ENCODE measurements at places on chromosomes 13 and 19.

GRCh38 chr13:86174622-86175021, 375.4 kb upstream of the SLITRK6 start:
- DNase-seq, result no peak

- DNase-seq, result peak; percentile 65
These were observed 1.9 kb downstream of the GTPBP3 start for GRCh38 chr19:17339088-17339741.

DNA sequence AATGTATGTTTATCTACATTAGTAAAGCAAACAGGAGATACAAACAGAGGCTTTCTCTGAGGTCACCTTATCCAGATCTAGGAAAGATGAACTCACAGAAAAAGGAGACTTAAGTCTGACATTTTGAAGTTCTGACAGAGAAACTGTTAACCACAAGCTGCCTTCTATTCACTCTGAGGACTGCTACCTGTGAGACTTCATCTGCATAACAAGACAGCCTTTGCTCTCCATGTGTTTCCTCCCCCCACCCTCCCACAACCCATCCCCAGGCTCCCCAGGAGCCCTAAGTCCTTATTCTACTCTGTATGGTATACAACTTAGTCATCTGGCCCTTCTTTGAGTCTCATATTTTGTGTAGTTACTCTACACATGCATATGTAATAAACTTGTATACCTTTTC, 699.0 kb downstream of the FGF9 start:
- DNase-seq, result no peak

DNA sequence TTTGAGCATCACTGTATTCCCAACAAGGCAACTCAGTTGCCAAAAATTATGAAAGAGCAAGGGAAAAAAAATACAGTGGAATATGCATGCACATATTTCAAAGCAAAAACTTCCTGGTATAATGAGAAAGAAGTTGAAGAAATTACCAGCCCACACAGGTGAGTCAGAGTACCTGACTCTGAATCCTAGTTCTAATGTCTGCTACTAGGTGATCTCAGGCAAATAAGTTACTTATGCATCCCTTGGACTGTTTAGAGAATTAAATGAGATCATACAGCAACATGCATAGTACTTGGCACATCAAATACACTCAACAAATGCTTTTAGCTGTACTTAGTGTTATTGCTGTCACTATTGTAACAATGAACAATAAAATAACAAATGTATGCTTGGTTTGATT, 144.9 kb downstream of the MIPEP start:
- no peak for DNase-seq

DNA sequence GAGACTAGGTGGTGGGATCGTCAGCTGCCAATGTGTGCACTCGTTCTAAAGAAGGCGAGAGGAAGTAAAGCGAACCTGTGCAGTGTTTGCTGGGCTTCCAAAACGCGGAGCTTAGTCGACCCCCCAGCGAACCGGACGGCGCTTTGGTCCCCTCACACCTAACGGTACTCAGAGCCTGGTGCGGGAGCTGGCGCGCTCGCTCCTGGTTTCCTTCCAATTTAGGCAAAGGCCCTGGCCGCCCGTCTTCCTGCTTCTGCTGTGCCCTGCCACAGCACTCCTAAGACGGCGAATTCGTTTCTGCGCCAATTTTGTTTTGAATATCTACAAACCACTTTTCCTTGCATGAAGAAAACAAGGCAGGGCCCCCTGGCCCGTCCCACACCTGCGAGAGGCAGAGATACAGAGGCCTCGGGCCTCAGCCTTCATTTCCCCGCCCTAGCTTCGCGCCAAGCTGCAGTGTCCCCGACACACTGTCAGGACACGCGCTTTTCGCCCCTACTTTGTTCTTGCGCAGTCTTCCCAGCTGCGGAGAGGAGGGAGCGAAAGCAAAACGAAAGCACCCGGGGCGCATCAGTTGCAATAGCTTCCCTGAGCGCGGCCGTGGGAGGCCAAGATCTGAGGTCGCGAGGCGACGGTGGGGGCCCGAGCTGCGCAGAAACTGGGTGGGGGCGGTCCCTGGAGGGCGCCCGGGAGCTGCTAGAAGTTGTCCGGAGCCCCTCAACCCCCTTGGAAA, 111.9 kb downstream of the KCNRG start:
- peak; percentile 52 for DNase-seq

GRCh38 chr13:95505986-95506385, 46.5 kb upstream of the CLDN10 start:
- no peak for DNase-seq

DNA sequence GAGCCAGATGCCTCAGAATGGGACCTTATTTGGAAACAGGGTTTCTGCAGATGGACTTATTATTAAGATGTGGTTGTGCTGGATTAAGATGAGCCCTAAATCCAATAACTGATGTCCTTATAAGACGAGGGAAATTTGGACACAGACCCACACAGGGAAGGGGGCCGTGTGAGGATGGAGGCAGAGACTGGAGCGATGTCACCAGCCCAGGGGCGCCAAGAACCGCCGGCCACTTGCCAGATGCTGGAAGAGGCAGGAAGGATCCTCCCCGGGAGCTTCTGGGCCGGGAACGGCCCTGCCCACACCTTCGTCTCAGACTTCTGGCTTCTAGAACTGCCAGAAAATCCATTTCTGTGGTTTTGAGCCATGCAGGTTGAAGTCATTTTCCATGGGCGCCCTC, 26.6 kb downstream of the GNG7 start:
- no peak for DNase-seq

DNA sequence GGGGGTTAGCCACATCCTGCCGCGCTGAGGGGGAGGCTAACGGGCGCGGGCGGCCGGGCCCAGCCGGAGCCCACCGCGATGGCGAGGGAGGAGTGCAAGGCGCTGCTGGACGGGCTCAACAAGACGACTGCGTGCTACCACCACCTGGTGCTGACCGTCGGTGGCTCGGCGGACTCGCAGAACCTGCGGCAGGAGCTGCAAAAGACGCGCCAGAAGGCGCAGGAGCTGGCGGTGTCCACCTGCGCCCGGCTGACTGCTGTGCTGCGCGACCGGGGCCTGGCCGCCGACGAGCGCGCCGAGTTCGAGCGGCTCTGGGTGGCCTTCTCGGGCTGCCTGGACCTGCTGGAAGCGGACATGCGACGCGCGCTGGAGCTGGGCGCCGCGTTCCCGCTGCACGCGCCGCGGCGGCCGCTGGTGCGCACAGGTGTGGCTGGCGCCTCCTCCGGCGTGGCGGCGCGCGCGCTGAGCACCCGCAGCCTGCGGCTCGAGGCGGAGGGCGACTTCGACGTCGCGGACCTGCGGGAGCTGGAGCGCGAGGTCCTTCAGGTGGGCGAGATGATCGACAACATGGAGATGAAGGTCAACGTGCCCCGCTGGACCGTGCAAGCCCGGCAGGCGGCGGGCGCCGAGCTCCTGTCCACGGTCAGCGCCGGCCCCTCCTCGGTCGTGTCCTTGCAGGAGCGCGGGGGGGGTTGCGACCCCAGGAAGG, 692 bp downstream of the RGS9BP start:
- DNase-seq, result no peak

DNA sequence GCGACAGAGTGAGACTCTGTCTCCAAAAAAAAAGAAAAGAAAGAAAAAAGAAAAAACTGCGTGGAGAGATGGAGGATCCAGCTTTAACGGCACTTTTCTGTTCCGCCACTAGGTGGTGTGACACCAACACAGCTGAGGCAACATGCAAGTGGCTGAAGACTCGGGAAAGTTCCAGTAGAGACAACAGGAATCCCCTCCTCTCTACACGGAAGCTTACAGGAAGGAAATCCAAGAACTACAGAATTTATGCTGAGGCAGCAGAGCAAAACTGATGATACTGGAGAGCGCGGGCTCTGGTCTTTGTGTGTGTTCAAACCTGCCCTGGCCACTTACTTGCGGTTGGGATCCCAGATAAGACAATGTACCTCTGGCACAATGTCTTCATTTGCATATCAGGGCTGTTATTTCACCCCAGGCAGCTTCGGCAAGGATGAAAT, 9.9 kb downstream of the RANBP3 start:
- peak; percentile 90 for DNase-seq

- DNase-seq, result no peak
These were observed 137.5 kb downstream of the SIPA1L3 start for GRCh38 chr19:38044267-38045111.
